ENCODE measurements at places on chromosomes 7 and 10. TPM values are rescaled to one million over a fixed set of nuclear protein-coding genes. Genes with fewer than 3 reads are reported as not detected.

The RSPH10B2 gene
- 0.39 TPM for total RNA-seq

The SLC26A5 gene
- total RNA-seq = 0.57 TPM

The SP8 gene
- total RNA-seq = not detected

The IL15RA gene
- total RNA-seq = 19.0 TPM

The HOXA10 gene
- total RNA-seq = 11.2 TPM

The KCNIP2 gene
- 3.9 TPM for total RNA-seq

The TBC1D12 gene
- 10.9 TPM for total RNA-seq

The PNLIP gene
- 2.3 TPM for total RNA-seq

The DCLRE1A gene
- total RNA-seq = 3.5 TPM

- DNase-seq = no peak
These were observed 321.0 kb downstream of the PLXNA4 start for GRCh38 chr7:132255115-132255797.

DNA sequence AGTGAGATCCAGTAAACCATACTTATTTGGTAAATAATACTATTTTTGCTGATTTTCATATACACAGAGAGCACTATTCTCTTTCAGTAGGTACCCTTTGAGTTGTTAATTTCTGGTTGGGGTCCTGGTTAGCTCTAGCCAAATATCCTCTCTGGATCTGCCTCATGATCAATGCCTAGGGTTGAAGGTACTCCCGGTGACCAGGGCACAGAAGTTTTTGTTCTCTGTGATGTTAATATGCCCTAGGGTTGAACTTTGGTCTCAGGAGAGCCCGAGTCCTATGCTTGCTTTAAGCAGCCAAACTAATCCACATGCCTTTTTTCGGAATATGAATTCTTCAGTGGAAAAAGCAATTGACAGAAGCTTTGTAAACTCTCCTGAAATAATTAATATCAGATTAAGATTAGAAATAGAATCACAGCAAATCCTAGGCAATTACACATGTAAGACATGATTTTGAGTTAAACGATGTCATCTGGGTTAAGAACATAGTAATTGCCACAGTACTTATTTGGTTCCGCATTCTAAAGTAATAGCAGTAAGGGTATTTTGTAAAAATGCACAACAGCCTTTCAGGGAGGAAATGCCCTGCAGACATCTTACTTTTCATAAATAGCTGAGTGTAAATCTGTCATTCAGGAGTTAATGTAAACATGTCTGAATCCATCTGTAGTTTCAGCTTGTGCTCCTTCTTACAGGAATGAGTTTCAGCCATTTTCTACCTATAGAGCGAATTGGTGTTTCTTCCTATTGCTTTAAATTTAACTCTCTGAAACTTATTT lies 10.1 kb downstream of the CHN2 start:
- DNase-seq = no peak

DNA sequence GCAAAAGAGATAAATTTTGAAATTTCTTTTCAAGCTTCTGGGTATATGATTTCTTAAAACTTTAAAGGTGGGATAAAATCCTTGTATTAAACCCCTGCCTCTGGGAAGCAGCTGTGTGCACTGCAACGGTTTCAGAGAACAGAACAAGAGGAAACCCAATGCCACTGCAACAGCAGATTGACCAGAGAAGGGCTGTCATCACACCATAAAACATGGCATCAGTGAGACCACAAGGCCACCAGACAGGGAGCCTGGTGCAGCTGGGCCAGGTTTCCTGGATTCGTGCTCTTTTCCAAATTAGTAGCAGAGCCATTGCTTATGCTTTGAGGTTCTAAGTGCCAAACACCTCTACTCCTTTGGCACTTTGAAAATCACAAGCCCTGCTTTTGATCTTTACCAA lies 152.4 kb downstream of the PRPF18 start:
- DNase-seq = no peak

GRCh38 chr7:4682621-4683042 lies 537 bp downstream of the FOXK1 start:
- peak; percentile 73 for DNase-seq

GRCh38 chr10:126798649-126799048 lies 106.6 kb upstream of the DOCK1 start:
- DNase-seq = no peak

- DNase-seq = no peak
These were observed 183.0 kb upstream of the ANK3 start for GRCh38 chr10:60572511-60573194.

GRCh38 chr7:25478925-25479324 lies 250.6 kb upstream of the NPVF start:
- DNase-seq = no peak

DNA sequence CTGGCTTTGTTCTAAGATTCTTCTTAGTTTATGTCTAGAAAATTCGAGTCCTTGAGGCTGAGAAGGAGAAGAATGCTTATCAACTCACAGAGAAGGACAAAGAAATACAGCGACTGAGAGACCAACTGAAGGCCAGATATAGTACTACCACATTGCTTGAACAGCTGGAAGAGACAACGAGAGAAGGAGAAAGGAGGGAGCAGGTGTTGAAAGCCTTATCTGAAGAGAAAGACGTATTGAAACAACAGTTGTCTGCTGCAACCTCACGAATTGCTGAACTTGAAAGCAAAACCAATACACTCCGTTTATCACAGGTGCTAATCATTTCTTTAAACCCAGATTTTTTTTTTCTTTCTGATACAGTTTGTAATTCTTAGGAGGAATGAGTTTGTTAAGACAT lies 6.7 kb downstream of the CEP55 start:
- DNase-seq = no peak

GRCh38 chr10:112311481-112311880 lies 28.3 kb downstream of the TECTB start:
- no peak for DNase-seq

GRCh38 chr10:73093922-73094850 lies 2.5 kb downstream of the P4HA1 start:
- DNase-seq = no peak

DNA sequence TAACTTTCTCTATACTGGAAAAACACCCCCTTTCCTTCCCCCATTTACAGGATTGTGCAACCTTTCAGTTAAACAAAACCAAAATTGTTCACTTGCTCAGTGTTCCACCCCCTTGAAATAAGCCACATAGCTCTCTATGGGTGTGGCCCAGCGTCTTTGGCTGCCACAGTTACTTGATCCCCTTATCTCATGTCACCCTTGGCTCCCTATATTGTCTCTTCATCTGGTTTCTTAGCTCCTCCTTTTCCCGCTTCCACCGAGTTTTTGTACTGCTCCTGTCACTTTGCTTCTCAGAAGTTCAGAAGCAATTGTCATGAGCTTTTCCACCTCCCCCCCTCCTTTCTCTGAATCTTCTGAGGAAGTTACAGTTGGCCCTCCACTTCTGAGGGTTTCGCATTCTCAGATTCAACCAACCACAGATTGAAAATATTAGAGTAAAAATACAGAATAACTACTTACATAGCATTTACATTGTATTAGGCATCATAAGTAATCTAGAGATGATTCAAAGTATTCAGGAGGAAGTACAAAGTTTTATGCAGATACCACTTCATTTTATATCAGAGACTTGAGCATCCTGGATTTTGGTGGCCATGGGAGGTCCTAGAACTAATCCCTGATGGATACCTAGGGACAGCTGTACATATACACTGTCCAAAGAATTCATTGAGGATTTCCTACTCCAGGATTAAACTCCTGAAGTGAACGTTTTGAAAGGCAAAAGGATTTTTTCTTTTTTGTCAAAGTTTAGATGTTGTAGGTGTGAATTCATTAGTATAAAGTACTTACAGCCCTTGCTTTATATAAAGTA lies 60.4 kb downstream of the ADD3 start:
- no peak for DNase-seq

DNA sequence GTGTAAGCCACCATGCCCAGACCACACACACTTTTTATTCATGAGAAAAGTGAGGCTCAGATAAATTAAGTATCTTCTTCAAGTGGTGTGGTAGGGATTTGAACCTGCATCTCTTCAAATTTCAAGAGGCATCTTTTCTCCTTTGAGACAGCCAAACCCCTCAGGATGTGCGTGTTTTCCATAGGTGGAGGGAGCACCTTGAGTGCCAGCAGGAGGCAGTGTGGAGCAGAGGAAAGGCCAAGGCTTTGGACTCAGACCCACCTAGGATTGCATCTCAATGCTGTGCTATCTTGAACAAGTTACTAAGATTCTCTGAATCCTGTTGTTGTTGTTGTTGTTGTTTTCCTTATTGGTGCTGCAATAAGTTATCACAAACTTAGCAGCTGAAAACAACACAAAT lies 40.2 kb upstream of the MYL10 start:
- no peak for DNase-seq

GRCh38 chr7:156466272-156466671 lies 174.3 kb upstream of the RNF32 start:
- no peak for DNase-seq

GRCh38 chr7:76386691-76387260 lies 22.7 kb downstream of the SSC4D start:
- no peak for DNase-seq

DNA sequence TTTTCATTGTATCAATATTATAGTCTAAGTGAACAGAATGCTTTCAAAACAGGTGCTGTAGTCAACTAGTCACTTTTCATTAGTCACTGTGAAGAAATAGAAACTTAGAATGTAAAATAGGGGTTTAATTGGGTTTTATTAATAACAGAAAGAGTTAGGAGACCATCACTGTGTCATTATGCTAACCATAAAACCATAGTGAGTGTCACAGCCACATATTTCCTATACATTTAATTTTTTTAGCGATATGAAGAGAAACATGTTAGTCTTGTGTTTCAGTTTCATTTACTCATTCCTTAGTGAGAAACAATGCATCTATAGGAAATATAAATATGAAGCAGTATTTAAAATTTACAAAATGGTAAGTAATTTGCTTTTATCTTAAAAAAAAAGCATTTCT lies 22.2 kb downstream of the SPAG6 start:
- no peak for DNase-seq

GRCh38 chr10:93224005-93224779 lies 150.5 kb downstream of the CYP26A1 start:
- no peak for DNase-seq

DNA sequence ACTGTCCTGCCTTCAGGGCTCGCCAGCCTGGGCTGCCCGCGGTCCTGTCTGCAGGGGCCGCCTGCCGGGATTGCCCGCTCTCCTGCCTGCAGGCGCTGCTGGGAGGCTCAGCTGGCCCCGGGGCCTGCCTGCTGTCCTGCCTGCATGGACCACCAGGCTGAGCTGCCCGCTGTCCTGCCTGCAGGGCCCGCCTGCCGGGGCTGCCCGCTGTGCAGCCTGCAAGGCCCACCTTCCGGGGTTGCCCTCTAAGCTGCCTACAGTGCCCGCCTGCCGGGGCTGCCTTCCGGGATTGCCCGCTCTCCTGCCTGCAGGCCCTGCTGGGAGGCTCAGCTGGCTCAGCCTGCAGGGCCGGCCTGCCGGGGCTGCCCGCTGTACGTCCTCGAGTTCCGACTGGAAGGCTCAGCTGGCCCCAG lies 164.4 kb downstream of the GLRX3 start:
- DNase-seq = no peak

- no peak for DNase-seq
These were observed 61.7 kb upstream of the ZNRF2 start for GRCh38 chr7:30222515-30223215.

GRCh38 chr10:116536810-116537209 lies 8.9 kb upstream of the PNLIP start:
- no peak for DNase-seq

DNA sequence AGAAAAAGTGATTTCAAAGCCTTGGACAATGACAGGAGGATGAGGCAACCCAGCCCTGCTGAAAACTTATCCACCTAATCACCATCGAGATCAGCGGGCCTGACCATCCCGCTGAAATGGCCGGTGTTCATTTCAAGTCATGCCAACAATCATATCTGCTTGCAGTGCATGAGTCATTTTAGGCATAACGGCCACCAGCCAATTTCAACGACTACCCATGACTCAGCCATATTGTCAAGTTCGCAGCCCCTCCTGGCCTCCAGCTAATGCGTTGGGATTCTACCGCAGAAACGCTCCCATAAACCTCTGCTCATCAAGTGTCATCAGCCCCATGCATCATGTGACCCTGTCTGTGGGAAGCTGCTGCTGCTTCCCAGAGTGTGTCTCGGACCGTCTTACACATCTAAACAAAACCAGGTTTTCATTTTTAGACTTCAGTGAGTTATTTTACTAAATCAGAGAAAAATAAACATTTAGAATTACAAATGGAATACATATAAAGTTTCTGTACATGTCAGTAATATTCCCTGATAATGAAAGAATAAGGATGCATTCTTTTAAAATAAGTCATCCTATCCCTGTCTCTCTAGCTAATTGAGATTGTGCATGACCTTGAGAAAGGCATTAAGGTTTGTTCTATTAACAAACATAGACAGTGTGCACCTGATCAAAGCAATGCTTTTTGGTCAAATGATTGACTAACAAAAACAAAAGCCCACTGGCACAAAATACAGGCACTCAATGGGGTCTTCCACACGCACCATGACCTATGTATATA lies 188.9 kb downstream of the ADAM12 start:
- no peak for DNase-seq

GRCh38 chr10:88565072-88565471 lies 18.0 kb downstream of the RNLS start:
- no peak for DNase-seq

DNA sequence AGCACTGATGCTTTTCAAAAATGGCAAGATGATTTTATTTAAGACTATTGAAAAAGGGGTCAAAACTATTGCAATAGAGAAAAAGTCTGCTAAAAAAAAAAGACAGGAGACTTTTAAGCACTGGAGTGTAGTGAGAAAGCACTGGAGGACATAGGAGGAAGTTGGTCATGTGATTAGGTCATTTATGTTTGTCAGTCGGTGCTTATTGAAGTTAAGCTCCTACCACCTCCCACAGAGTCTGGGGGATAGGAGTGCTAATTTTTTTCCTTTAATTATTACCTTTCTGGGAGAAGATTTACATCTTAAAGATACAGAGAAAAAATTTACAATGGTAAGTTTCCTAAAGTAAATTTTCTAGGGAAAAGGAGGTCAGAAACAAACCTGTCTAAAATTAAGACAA lies 80.2 kb upstream of the TMEM229A start:
- no peak for DNase-seq

- DNase-seq = no peak
These were observed 27.8 kb downstream of the COA1 start for GRCh38 chr7:43701500-43701854.

DNA sequence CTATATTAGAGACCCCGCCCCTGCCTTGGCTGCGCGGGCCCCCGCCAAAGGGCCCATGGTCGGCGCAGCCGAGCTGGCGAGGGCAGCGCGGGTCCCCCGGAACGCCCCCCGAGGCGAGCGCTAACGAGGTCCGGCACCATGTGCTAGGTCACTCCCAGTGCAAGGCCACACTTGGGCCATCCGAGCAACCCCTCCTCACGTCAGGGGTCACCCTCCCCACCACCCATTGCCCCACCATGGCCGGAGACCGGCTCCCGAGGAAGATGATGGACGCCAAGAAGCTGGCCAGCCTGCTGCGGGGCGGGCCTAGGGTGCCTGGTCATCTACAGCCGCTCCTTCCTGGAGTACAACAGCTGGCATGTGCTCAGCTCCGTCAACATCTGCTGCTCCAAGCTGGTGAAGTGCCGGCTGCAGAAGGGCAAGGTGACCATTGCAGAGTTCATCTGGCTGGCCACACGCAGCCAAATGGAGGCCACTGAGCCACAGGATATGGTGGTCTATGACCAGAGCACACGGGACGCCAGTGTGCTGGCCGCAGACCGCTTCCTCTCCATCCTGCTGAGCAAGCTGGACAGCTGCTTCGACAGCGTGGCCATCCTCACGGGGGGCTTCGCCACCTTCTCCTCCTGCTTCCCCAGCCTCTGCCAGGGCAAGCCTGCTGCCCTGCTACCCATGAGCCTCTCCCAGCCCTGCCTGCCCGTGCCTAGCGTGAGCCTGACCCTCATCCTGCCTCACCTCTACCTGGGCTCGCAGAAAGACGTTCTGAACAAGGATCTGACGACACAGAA lies 12.4 kb upstream of the SEC24C start:
- peak; percentile 77 for DNase-seq

- DNase-seq = no peak
These were observed 448 bp downstream of the ITGA8 start for GRCh38 chr10:15719049-15719898.

All from aorta (tissue), 5 donors.